ENCODE measurements at places on chromosomes 3 and 15. TPM values are rescaled to one million over a fixed set of nuclear protein-coding genes. Genes with fewer than 3 reads are reported as not detected.

Gene LMAN1L
- total RNA-seq = 20.6 TPM

Gene DLL4
- 10.7 TPM for total RNA-seq

Gene FAM3D
- not detected for total RNA-seq

Gene ATP13A5
- not detected for total RNA-seq

Gene CCR2
- 0.91 TPM for total RNA-seq

Gene WDR72
- total RNA-seq = 0.13 TPM

Gene SEC11A
- total RNA-seq = 82.5 TPM

Gene GOLGA8A
- 14.3 TPM for total RNA-seq

Gene SLC6A1
- 0.73 TPM for total RNA-seq

Gene OXTR
- 0.54 TPM for total RNA-seq

Gene EID1
- total RNA-seq = 201 TPM

Gene KNG1
- 0.43 TPM for total RNA-seq

Gene GLDN
- 9.1 TPM for total RNA-seq

Gene CFAP91
- total RNA-seq = 0.75 TPM

Gene NDUFB5
- 360 TPM for total RNA-seq

Gene ATP2B2
- total RNA-seq = not detected

Gene CTDSPL
- 46.0 TPM for total RNA-seq

Gene PP2D1
- total RNA-seq = not detected

Gene RAB8B
- 10.0 TPM for total RNA-seq

Gene TGM5
- not detected for total RNA-seq

Gene A4GNT
- total RNA-seq = not detected

Gene ITIH3
- 0.35 TPM for total RNA-seq

Gene C3orf49
- total RNA-seq = not detected

Gene UNC13C
- 0.03 TPM for total RNA-seq

Gene KCNAB1
- 3.0 TPM for total RNA-seq

Gene MASP1
- total RNA-seq = 144 TPM

Gene SLC28A1
- total RNA-seq = 0.46 TPM

Gene MAGEL2
- not detected for total RNA-seq

Gene TRPM1
- not detected for total RNA-seq

Gene COLQ
- 2.2 TPM for total RNA-seq

Gene LRRN1
- 0.05 TPM for total RNA-seq

Gene DUOXA2
- total RNA-seq = not detected
